ENCODE measurements at places on chromosomes 2 and 18. TPM values are rescaled to one million over a fixed set of nuclear protein-coding genes. Genes with fewer than 3 reads are reported as not detected.

SERPINB3 gene
- 1.9 TPM for total RNA-seq

DIPK1C gene
- total RNA-seq = not detected

BOLL gene
- not detected for total RNA-seq

C2orf78 gene
- not detected for total RNA-seq

VWA3B gene
- total RNA-seq = not detected

GAL3ST2 gene
- total RNA-seq = 0.17 TPM

CYTIP gene
- total RNA-seq = 0.94 TPM

LIPG gene
- 61.4 TPM for total RNA-seq

SP9 gene
- total RNA-seq = not detected

MROH2A gene
- 0.15 TPM for total RNA-seq

SLC9A2 gene
- 6.4 TPM for total RNA-seq

CD8B2 gene
- not detected for total RNA-seq

XDH gene
- 2.0 TPM for total RNA-seq

NGEF gene
- 0.75 TPM for total RNA-seq

CCDC93 gene
- 25.2 TPM for total RNA-seq

TRABD2A gene
- 1.1 TPM for total RNA-seq

NT5C1B gene
- not detected for total RNA-seq

POMC gene
- total RNA-seq = not detected

ONECUT2 gene
- under 0.01 TPM for total RNA-seq

TUBA4B gene
- total RNA-seq = 0.25 TPM

ING5 gene
- total RNA-seq = 22.7 TPM

RGPD8 gene
- 23.0 TPM for total RNA-seq

WNT6 gene
- 3.5 TPM for total RNA-seq

LAPTM4A gene
- 265 TPM for total RNA-seq

All from renal cortical epithelial cell (primary cell).